ENCODE measurements at places on chromosomes 11 and 22. TPM values are rescaled to one million over a fixed set of nuclear protein-coding genes. Genes with fewer than 3 reads are reported as not detected.
A peak's percentile ranks its signal among the peaks of the same experiment; 100 is the strongest.

GRCh38 chr11:90476442-90477007 is 253.7 kb upstream of the CHORDC1 start:
- DNase-seq: no peak

GRCh38 chr11:28009388-28009787 is 98.6 kb downstream of the KIF18A start:
- DNase-seq: no peak

DNA sequence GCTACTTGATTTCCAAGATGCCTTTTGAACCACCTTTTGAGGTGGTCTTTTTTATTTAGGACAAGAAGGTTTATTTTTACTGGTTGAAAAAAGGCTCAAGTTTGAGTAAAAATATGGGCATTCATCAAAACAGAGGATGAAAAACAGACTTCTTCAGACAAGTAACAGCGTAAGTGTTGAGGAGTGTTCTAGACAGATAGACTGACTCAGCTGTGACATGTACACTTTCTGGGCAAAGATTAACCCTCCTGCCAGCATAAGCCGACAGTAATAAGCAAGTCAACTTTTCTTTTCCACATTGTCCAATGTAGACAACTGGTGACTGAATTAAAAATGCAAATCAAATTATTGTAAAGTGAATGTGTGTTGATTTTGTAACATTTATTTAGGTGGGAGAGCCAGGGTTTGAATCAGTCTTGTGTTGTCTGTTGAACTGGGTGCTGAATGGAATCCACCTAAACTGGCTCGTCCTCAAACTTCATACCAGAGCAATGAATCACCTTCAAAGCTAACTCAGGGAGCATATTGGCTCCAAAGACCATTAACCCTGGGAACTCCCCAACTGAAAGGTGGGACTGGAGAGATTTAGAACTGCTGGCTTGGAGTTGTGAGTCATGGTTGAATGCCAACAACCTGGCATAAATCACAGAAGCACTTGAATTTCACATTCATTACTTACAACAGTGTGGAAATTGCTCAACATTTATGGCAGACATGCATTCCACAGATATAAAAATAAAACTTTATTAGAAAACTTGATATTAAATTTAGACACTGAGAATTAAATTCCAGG is 377.0 kb downstream of the ETS1 start:
- DNase-seq: peak; percentile 34

- no peak for DNase-seq
Observed at GRCh38 chr11:132851247-132851646, 681.1 kb downstream of the OPCML start.

DNA sequence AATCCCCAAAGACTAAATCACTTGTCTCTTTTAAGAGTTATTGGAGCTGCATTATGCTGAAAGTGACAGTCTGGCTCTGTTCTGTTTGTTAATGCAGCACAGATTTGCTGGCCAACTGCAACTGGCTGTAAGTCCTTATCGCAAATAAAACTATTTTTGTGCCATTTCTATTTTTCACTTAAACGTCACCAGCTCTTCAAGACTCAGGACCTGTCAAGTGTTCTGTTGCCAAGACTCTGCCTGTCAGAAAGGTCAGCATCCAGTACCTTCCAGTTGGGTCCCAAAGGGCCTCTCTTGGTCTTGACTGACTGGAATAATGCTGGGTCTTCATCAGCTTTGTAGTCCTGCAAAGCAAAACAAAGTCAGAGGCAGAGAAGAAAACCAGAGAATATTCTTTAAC is 45.6 kb downstream of the PITPNB start:
- DNase-seq: peak; percentile 31

- DNase-seq: no peak
Observed at GRCh38 chr22:39905687-39906086, 4.8 kb downstream of the GRAP2 start.

DNA sequence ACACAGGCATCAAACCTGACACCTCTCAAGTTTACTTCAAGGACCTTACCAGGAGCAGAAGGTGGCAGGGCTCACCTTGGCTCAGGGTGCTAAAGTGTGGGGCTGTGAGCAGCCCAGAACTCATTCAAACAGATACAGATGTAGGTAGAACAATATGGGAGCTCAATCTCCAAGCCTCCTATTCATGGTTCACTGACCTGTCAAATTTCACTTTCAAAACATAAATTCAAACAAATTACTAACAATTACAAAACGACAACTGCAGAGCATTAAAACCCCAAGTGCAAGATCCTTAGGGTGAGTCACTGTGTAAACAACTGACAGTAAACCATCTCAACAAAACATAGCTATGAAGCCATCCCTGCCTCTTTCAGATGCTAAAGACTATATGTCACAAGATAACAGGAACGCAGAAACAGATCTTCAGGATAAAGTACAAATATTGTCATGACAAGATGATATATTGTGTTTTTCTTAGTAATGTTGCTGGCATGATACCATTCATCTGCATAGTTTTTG is 303.5 kb upstream of the ANO3 start:
- no peak for DNase-seq

GRCh38 chr11:93945596-93945995 is 75.6 kb upstream of the HEPHL1 start:
- no peak for DNase-seq

GRCh38 chr11:111327908-111328624 is 29.7 kb downstream of the POU2AF3 start:
- no peak for DNase-seq

DNA sequence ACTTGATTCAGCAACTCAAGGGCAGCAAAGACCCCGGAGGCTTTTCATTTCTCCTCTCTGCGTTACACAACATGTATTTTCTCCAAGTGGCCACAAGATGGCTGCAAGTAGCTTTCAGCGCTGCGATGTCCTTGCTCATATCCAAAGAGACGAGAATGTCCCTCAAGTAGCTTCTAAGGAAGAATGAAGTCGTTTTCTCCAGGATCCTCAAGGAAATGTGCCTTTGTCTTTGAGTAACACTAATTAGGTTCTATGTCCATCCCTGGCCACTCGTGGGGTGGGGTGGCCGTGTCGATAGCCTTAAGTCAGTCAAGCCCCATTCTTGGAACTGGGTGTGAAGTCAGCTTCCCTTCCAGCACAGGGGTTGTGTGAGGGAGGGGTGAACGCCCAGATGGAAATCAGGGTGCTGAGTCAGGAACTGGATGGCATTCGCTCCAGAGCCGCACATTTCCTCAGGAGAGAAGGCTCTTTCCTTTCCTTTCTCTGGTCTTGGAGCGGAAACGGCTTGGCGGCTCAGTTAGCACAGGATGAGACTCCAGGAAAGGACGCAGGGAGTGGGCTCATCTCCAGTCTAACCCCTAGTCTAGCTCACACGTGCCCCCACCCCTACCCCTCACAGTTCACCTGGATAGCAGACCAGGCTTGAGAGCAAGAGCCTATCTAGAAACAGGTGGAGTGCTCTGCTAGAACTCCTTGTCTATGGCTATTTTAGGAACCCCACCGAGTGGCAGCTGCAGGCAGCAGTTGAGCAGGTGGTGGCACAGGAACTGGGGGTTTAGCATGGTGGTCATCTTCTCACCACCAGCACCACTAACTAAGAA is 44.3 kb downstream of the NNMT start:
- peak; percentile 26 for DNase-seq

- DNase-seq: no peak
Observed at GRCh38 chr11:85732965-85733364, 47.0 kb upstream of the CCDC89 start.

- no peak for DNase-seq
Observed at GRCh38 chr11:112789481-112789880, 171.7 kb upstream of the NCAM1 start.

- no peak for DNase-seq
Observed at GRCh38 chr11:832529-833113, at the start of gene CD151. CD151 (plus strand) TSS chr11:832952; CDS start chr11:836070, 3,118 bp downstream.

GRCh38 chr11:2734181-2735052 is 34.6 kb upstream of the KCNQ1OT1 start:
- DNase-seq: no peak

DNA sequence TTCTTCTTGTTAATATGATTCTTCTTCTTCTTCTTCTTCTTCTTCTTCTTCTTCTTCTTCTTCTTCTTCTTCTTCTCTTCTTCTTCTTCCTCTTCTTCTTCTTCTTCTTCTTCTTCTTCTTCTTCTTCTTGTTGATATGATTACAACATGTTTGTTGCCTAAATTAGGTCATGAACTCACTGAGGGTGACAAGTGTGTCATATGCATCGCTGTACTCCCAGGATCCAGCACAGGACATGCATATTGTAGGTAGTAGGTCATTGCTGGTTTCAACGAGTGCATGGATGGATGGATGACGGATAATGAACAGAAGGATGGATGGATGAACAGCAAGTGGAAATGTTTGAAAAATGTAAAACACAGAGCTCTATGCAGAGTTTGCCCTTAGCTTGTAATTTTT is 14.9 kb upstream of the PVALB start:
- no peak for DNase-seq

DNA sequence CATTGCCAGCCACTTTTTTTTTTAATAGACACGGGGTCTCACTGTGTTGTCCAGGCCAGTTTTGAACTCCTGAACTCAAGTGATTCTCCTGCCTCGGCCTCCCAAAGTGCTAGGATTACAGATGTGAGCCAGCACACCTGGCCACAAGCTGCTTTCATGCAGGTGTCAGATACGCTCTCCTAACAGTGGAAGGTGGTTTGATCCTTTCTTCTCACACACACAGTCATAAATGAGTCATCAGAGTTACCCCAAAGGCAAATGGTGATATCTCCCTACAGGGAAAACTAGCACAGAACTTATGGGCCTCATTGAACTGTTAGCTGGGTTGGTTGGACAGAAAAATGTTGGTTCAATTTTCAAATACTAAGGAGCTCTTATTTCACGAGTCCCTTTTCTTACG is 38.2 kb upstream of the UBASH3B start:
- DNase-seq: no peak

DNA sequence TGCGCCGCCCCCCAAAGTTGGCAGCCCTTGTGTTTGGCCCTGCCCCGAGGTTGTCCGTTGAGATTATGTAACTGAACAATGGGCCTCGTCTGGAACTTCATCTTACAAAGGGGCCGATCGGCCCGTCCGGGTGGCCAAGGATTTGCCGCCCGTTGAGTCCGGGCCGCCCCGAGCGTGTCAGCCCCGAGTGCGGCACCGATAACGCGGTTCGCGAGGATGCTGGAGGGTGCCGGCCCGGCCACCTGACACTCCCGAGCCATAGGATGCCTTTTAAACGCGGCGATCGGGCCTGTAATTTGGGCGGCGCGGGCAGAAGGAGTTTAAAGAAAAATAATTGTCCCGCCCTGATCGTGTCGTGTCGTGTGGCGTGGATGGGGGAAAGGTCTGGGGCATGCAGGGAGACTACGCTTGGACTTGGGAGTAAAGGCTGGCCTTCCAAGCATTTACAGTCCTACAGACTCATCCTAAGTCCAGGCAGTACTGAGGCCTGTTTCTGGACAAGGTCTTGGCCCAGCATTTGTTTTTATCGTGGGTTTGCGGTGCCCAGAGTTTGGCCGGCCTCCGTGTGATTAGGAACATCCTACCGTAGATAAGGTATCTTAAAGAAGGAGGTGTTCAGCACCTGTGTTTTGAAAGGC is 1.3 kb downstream of the WEE1 start:
- DNase-seq: peak; percentile 57

DNA sequence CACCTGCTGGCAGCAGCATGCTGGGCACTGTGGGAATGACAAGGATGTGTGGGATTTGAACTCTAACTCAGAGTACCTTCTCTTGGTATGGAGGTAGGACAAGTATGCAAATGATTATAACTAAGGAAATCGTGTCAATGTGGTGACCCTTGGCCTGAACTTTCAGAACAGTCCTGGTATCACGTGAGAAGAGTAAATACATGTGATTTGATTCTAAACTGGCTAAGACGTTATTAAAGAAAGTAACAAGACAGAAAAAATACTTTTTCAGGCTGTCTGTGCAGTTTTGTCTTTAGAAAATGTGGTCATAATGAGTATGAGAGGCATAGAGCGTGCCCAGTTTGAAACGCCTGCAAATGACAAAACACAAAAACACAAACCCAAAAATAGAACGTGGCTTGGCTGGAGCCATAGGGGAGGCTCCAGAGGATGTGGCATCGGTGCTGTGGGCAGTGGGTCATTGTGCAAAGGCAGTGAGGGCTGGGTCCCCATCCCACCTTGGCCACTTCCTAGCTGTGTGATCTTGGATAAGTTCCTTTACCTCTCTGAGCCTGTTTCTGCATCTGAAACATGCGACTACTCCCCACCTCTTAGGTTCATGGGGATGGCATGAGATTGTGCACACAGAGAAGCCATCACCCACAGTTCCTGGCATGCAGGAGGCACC is 18.4 kb upstream of the IL2RB start:
- DNase-seq: no peak

- DNase-seq: no peak
Observed at GRCh38 chr22:29313576-29314466, 1.7 kb downstream of the RASL10A start.

DNA sequence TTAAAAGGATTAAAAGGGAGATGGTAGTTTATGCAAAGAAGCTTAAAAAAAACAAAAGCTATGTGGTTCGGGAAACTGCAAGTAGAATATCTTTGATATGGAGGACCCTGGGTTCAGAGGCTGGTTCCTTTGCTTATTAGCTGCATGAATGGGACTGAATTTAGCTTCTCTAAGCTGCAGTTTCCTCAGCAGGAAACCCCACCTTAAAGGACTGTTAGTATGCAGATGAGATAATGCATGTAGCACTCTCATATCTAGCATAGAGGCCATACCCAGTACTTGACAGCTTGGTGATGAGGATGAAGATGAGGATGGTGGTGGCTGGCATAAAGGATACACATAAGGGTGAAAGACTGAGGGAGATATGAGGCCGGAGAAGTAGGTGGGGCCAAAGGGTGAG is 134.6 kb downstream of the RRAS2 start:
- DNase-seq: no peak

GRCh38 chr11:62889484-62890437 is 9.1 kb downstream of the SLC3A2 start:
- DNase-seq: no peak

DNA sequence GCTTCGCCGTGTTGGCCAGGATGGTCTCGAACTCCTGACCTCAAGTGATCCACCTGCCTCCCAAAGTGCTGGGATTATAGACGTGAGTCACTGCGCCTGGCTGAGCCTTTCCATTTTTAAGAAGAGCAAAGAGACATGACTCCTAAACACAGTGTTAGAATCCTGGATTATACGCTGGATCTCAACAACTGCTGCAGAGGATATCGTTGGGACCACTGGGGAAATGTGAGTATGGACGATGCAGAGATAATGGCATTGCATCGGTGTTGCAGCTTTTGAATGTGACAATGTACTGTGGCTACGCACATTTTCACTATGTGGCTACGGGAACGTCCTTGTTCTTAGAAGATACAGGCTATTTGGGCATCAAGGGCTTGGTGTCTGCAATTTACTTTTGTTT is 6.2 kb downstream of the MRGPRF start:
- peak; percentile 9 for DNase-seq

- no peak for DNase-seq
Observed at GRCh38 chr11:123060277-123061000, 1.5 kb downstream of the HSPA8 start.

Gene CRYBA4
- not detected for total RNA-seq

Gene CALCA
- total RNA-seq: not detected

Gene VPREB1
- total RNA-seq: 2.6 TPM

Gene PES1
- total RNA-seq: 67.5 TPM

Gene OR8B2
- total RNA-seq: not detected

Gene HBD
- not detected for total RNA-seq

Gene GVQW3
- total RNA-seq: 10.9 TPM

Gene SCGB2A2
- total RNA-seq: not detected

Gene EHF
- total RNA-seq: 0.59 TPM

Gene ST14
- 15.6 TPM for total RNA-seq

Gene HTR3B
- not detected for total RNA-seq

Gene FIBIN
- 6.8 TPM for total RNA-seq

Gene MS4A12
- total RNA-seq: not detected
